ENCODE measurements at places on chromosomes 5 and 9.
A peak's percentile ranks its signal among the peaks of the same experiment; 100 is the strongest.

GRCh38 chr5:106877881-106878280 lies 792.9 kb downstream of the EFNA5 start:
- DNase-seq, result no peak

- no peak for DNase-seq
These were observed 36.7 kb downstream of the RAI14 start for GRCh38 chr5:34692786-34693185.

DNA sequence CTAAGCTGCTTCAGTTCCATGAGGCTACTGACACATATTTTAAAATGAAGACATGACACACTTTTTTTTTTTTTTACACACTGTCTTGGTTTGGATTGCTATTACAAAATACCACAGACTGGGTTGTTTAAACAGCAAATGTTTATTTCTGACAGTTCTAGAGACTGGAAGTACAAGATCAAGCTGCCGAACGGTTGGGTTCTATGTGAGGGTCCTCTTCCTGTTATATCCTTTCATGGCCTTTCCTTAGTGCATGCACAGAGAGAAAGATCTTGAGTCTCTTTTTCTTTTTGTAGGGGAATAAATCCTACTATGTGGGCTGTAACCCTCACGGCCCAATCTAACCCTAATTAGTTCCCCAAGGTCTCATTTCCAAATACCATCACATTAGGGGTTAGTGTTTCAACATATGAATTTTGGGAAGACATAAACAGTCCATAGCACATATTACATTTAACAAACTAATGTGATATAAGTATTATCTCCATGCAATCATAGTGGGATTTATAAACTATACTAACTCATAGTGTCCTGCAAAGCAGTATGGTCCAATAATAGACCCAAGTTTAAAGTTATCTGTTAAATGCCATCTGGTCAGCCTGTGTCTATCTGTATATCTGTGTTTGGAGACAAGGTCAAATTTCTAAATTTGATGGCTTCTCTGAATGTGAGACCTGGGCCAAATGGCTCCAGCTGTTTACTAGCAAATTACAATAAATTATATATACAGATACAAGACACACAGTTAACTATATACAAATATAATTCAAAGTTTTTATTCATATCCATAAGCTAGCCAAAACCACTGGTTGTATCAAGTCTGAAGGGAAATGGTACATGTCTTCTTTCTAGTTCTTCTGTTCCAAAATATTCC lies 90.3 kb upstream of the NREP start:
- DNase-seq, result no peak

- DNase-seq, result no peak
These were observed 17.0 kb upstream of the MYO10 start for GRCh38 chr5:16952968-16953671.

- no peak for DNase-seq
These were observed 50.1 kb downstream of the OSTF1 start for GRCh38 chr9:75138260-75139040.

- DNase-seq, result peak; percentile 5
These were observed 20.8 kb downstream of the RGS3 start for GRCh38 chr9:113484258-113484730.

DNA sequence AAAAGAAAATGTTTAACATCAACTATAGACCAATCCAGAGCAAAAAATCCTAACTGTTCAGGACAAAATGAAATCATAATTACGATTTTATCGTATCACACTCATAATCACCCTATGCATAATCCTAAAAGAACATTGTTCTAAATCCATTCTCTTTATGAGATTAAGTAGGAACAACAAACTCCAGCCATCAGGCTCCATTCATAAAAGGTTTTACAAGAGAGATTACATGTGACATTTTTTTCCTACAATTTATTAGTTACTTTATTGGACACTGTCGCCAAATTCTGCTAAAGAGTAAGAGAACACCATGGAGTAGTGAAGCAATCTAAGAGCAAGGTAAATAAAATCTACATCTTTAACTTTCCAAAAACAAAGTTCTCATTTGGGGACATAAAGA lies 198.0 kb downstream of the BNC2 start:
- DNase-seq, result no peak

DNA sequence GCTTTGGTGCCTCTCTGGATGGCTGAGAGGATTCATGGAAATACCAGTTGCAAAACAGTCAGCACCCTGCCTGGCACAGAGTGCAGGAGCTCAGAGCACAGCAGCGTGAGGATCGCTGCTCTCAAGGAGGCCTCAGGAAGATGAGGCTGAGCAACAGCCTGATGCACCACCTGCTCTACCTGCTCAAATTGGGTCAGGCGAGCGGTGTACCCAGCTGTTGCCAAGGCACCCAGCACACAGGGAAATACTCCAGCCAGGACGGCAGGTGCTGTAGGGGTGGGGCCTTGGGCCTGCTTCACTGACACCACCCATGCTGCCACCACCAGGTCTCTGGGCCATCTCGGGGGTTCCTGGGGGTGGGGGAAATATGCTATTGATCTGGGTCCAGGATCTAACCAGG lies 4.3 kb downstream of the EEIG1 start:
- DNase-seq, result no peak

DNA sequence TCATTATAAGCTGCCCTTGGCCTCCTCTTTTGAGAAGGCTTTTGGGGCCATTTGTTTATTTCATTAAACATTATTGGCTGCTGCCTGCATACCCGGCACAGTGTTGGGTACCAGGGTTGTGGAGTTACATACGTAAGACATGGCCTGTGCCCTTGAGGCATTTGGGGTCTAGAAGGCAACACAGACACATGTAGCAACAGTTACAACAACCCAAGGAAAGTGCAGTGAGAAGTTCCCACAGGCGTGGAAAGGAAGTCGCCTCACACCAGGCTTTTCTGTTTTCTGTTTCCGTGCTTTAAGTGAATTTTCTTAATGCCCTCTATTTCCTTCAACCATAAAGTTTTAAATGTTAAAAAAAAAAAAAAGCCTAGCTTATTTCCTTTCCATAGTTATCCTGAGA lies 47.4 kb downstream of the GALNT10 start:
- DNase-seq, result no peak

DNA sequence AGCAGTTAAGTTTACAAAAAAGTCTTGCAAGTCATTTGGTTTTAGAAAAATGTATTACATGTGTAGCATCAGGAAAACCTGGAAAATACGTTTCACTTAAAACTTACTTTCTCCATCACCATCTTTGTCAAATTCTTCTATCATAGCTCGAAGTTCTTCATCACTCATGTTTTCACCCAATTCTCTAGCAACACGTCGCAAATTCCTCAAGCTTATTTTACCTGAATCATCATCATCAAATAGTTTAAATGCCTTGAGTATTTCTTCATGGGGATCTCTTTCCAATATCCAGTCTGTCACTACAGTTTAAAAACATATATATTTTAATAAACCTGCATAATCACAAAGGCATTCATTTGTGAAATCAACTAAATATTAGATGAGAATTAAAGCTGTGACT lies 10.3 kb downstream of the CETN3 start:
- no peak for DNase-seq

GRCh38 chr9:78939311-78940065 lies 632.3 kb upstream of the TLE4 start:
- no peak for DNase-seq

- peak; percentile 65 for DNase-seq
These were observed 286.0 kb upstream of the TUSC1 start for GRCh38 chr9:25964239-25964638.

- DNase-seq, result no peak
These were observed 247.6 kb downstream of the TMEM232 start for GRCh38 chr5:110478895-110479294.

DNA sequence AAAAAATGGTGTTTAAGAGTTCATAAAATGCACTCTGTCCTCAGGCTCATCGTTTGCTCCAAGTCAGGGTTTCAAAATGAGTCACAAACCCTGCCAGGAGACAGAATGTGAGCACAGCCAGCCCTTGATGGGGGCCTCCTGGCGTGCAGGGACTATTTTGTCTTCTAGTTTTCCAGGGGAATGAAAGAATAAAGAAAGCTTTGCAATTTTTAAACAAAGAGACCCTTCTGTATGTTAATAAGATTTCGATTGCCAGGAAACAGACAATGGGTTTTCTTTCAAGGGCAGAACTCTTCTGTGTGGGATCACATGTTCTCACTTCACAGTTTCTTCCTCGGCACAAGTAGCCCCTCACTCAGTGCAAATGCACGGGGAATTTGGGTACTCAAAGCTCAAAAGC lies 121.4 kb upstream of the C6 start:
- no peak for DNase-seq

- DNase-seq, result no peak
These were observed 9.7 kb upstream of the WDR38 start for GRCh38 chr9:124843456-124844034.
